ENCODE measurements at places on chromosomes 5 and 9.

DNA sequence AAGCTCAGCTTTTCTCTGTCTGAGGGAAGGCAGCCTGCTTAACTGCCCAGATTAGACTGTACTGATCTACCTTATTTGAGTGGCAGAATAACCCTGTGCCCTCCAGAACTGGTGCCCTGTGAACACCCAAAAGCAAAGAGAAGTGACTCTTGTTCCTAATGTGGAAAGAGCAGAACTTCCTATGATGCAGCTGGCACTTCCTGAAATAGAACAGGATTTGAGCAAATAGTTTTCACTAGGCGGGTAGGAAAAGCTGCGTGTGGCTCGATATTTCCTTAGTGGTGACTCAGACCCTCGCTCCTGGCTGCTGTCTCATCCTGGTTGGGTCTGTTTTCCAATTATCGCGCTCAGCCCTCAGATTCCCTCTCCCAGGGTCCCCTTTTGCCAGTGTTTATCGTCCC lies 89.9 kb downstream of the SH3TC2 start:
- DNase-seq = no peak

DNA sequence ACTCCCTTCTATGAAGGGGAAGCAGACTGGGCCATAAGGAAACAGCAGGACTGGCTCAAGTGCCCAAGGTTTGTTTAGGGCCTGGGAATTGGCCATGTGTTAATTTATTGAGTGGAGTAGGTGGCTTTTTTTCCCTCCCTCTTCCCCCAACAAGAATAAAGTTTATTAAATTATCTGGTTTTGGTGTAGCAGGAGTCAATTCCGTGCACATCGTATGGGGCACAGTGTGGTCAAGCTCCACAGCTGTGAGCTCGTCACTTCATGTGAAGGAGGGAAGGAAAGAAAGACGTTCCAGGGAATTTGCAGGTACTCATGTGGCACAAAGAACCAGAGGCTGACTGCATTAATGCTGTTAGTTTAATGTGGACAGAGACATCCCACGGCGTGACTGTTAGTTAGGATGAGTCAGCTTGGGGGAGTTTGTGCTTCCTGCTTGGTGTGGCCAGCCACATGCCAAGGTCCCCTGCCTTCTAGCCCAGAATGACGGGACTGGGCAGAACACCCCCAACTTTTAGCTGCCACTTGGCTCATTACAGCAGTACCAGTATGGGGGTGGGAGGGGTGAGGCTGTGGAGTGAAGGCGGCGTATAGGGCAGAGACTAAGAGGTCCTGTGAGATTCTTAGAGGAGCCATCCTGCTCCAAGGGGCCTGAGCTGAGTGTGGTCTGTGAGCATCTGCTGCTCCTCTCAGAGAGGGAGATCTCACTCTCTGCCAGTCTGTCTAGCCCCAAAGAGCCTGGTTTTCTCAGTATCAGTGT lies 33.2 kb downstream of the CSF1R start:
- DNase-seq = no peak

- DNase-seq = no peak
These were observed 23.9 kb downstream of the RNF130 start for GRCh38 chr5:180047667-180048066.

DNA sequence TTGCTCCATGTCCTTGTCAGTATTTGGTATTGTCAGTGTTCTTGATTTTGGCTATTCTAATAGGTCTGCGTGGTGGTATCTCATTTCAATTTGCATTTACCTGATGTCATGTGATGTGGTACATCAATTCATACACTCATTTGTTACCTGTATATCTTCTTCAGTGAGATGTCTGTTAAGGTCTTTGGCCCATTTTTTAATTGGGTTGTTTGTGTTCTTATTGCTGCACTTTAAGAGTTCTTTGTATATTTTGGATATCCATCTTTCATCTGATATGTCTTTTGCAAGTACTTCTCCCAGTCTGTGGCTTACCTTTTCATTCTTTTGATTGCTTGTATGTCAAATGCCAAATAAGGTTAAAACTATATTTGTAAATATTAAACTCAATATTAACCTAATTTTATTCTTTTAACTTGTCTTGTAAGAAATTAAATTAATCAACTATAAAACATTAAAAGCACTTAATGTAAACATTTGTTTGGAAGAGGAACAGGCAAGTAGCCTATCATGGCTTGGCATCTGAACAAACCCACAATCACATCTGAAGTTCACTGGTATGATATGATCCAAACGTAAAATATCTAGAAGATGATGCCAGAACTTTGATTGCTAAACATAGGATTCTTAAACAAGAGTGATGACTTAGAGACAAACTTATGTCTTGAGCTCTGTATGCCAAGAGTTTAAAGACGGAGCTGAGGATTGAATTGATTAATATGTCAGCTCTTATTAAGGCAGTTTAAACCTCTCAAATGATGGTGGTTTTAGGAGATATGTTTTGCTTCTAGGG lies 587.3 kb downstream of the ANXA1 start:
- no peak for DNase-seq

DNA sequence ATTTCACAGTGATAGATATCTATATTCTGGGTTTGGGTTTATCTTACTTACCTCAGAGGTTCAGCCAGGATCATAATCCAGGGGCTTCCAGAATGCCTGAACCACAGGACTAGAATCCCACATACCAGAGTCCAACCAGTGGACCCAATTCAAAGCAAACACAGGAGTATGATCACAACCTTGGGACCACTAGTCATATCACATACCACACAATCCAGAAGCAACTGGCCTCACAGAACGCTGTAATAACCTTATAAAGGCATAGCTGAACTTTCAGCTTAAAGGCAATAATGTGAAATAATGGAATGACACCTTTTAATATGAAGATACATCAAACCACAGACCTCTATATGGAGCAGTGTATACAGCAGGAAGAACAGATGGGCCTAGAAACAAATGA lies 25.3 kb downstream of the RAPGEF6 start:
- no peak for DNase-seq

GRCh38 chr5:67089200-67089725 lies 107.3 kb downstream of the CD180 start:
- no peak for DNase-seq

DNA sequence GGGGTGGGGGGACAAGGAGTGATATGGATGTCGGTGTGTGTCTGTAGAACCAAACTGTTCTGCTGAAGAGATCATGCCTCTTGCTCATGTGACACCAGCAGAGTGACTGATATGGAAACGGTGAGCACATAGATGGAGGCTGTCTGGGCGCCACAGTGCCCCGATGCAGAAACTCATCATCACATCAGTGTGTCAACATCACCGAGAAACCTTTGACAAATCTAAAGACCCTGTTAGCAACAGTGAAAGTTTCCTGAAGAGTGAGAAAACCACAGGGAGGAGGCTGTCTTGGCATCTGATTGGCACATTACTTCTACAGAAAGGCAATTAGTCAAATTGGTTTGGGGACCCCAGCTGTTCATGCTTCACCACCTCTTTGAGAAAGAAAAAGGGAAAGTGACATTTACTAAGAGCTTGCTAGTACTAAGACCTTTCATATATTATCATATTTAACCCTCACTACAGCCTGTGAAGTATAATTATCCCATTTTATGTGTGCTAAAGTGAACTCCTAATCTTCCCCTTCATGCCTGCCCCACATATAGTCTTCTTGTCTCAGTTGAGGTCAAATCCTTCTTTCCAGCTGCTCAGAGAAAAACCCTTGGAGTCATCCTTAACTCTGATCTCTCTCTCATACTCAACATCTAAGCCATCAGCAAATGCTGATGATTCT lies 25.6 kb downstream of the CSF2 start:
- no peak for DNase-seq

DNA sequence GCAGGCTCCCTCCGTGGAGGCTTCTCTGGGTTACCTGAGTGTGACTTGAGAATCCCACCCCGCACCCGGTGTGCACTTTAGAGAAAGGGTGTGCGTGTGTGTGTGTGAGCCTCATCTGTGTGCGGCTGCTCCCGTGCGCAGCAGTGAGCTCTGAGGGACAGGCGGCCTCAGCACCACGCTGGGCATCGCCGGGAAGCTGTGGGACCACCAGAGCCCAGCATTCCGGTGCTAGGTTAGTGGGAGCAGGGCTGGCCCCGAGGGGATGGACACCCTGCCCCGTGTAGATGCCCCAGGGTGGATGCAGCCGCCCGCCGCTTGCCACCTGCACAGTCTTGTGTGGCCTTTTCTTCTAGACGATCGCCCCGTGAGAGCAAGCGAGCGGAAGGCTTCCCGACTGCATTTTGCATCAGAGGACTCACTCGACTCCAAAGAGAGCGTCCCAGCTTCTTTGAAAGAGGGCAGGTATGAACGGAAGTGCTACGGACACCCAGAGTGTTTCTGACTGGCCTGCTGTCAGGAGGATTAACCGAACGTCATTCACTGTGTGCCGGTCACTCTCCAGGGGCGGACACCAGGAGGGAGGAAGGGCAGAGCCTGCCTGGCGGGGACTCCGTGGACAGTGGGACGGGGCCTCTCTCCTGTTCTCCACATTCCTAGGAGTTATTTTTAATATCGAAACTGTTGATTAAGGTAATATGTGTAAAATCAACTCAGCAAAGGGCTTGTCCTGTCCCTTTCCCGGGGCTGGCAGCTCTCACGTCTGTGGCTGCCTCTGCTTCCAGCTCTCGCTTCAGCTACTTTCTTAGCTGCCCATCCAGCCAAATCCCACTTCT lies 12.2 kb downstream of the CEP72 start:
- no peak for DNase-seq

DNA sequence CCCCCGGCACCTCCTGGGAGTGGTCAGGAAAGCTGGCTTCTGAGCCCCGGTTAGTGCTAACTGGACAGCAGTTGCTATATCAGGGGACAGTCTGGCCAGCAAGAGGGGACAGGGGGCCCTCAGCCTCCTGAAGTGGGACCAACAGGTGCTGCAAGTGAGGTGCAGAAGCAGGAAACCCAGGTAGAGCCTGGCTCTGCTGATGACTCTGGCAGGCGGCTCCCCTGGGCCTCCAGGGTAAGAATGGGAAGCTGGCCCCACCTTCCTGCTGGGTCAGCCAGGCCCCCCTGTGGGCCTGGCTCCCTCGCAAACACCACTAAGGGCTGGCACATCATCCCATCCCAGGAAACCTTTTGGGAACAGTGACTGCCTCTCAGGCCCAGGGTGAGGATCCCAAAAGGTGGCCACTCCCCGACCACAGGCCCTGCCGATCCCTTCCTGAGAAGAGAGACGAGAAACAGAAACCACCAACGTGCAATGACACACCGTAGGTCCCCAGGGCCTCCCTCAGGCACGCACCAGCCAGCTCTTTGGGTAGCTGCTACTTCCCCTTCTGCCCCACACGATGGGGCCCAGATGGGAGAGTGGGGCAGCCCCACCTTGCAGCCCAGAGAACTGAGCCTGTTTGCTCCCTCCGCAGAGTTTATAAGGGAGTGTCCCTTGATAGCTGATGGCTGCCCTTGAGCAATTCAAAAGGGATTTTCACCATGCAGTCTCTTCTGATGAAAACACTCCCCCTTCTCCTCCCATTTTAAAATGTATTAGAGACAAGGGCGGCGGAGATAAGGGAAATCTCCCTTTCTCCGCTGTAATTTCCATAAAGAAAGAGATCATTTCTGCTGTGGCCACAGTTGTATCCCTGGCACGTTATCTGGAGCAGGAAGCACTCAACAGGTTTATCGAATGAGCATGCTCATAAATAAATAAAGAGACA lies 76.8 kb downstream of the STK10 start:
- peak; percentile 85 for DNase-seq

DNA sequence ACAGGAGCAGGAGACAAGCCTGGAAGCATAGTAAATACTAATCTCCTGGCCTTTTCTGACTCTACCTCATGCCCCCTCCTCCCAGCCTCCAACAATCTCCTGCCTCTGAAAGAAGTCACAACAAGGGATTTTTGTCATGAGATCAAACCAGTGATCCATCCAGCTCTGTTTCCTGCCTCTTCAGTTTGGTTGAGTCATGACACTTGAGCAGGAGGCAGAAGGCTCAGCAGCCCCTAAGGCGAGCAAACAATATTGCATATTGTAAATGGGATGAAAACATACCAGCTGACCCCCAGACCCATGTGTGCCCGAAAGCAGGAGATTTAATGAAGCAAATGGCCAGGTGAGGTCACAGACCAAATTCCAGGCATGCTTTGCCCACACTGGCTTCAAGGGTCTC lies 272.8 kb downstream of the GAS1 start:
- DNase-seq = no peak

DNA sequence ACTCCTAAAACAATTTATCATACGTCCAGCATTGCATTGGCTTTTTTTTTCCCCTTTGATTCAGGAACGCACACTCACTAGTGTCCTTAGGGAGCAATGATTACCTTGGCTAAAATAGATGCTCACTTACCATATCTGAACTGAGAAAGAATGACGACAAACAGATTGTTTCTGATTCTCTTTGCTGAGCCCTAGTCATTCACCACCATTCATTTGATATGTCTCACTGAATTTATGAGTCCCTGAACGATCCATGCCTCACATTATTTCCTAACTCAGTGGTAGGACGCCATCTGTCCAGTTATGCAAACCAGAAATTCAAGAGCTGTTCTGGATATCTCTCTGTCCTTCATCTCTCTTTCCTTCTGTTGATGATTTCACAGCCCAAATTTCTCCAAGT lies 39.3 kb upstream of the DAB2 start:
- no peak for DNase-seq

GRCh38 chr5:118580949-118581348 lies 407.4 kb downstream of the DTWD2 start:
- DNase-seq = no peak

- no peak for DNase-seq
These were observed 33.1 kb downstream of the ALDH7A1 start for GRCh38 chr5:126561908-126562307.

GRCh38 chr9:127361561-127361960 lies 35.4 kb upstream of the SLC2A8 start:
- DNase-seq = no peak

- DNase-seq = no peak
These were observed 15.3 kb upstream of the KLF4 start for GRCh38 chr9:107504585-107505455.

GRCh38 chr5:168747987-168748777 lies 169.0 kb upstream of the PANK3 start:
- DNase-seq = peak; percentile 48

- no peak for DNase-seq
These were observed 2.3 kb downstream of the ANXA2R start for GRCh38 chr5:43037636-43038495.

- no peak for DNase-seq
These were observed 62.4 kb upstream of the FSD1L start for GRCh38 chr9:105385381-105385985.

DNA sequence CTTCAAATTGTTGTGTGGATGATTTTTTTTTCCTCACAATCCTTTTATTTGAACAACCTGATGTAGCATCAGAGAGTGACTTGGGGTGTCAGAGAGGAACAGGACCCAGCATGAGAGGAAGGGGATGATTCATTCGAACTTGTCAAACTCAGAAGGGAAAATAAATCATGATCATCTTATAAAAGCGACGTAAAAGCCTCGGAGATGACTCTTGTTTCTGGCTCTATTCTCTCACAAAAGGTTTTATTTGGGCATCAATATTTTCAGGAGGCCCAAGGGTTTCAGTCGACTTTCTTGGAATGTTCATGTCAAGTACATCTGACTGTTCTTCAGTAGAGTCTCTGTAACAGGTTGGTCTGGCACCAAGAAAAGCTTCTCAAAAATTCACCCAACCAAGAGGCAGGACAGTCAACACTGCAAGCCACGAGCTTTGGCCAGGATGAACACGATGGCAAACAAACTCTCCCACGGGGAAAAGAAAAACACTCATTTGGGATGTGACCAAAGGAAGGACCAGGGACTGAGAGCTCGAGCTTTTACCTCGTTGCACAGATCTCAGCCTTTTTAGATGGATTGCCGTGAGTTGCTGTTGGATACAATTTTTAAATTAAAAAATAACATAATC lies 55.1 kb downstream of the ANKH start:
- DNase-seq = no peak

GRCh38 chr5:54728588-54728915 lies 211.0 kb downstream of the SNX18 start:
- no peak for DNase-seq

- DNase-seq = no peak
These were observed 216.8 kb upstream of the TBC1D2 start for GRCh38 chr9:98472216-98472615.

Measured in stimulated activated CD8-positive, alpha-beta memory T cell treated with anti-CD3 and anti-CD28 coated beads, Interleukin-15, amount 100 ng/mL, for 48 hours (primary cell).